Stimulated activated CD8-positive, alpha-beta memory T cell treated with anti-CD3 and anti-CD28 coated beads, Interleukin-7, amount 100 ng/mL, for 24 hours (primary cell): ENCODE measurements at places on chromosomes 11 and 22.

DNA sequence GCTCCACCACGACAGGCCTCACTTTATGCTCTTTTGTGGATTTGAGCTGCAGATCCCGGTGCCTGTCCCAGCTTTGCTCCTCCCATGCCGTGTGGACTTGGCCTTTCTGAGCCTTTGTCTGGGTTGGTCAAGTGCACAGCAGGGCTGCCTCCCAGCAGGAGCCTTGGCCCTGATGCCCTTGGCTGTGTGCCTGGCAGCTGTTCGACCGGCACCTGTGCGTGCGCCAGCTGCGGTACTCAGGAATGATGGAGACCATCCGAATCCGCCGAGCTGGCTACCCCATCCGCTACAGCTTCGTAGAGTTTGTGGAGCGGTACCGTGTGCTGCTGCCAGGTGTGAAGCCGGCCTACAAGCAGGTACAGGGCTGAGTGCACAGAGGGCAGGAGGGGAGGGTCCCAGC lies 46.5 kb downstream of the MYO7A start:
- no peak for DNase-seq

DNA sequence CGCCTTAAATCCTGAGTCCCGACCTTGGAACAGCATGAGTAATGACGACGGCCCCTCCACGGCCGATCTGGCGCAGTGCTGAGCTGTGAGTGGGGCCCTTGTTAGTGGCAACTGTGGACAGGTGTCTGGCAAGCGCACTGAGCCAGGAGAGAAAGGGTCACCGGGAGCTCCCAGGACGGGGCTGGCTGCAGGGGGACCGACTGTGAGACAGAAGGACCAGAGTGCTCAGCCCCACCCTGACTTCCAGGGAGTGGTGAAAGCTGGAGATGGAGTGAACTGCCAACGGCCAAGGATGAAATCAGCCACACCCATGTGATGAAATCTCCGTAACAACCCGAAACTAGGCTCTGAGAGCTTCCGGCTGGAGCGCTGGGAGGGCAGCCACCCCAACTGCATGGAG lies 228.6 kb downstream of the BRD1 start:
- no peak for DNase-seq

DNA sequence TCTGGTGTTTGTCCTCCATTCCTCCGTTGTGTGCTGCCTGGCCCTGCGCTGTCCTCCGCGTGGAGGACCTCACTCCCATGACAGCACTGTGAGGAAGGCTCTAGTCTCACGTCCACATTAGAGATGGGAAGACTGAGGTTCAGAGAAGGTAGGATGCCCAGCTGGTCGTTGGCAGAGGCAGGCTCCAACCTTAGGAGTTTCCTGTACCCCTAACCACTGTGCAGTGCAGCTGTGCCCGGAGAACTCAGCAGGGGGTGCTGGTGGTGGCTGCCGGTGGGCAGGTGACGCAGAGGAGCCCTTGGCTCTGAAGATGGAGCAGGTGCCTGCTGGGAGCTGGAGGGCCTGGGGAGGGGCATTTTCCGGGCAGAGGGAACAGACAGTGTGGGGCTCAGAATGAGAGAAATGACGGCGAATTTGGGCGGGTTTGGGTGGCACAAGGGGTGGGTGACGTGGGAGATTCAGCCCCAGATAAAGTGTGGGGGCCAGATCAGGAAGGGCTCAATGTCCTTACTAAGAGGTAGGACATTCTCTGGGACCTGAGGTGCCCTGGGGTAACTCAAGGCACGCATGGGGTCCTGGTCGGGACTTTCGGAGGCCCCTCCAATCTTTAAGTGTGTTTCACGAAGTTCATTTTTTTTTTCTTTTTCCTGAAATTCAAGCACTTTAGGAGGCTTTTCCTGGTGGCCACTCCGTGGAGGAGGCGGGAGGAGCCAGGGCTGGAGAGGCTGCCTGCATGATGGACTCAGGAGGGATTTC lies 535.0 kb downstream of the TBC1D22A start:
- no peak for DNase-seq

- no peak for DNase-seq
Measured at GRCh38 chr11:75293903-75294302, 53.3 kb downstream of the TPBGL start.

DNA sequence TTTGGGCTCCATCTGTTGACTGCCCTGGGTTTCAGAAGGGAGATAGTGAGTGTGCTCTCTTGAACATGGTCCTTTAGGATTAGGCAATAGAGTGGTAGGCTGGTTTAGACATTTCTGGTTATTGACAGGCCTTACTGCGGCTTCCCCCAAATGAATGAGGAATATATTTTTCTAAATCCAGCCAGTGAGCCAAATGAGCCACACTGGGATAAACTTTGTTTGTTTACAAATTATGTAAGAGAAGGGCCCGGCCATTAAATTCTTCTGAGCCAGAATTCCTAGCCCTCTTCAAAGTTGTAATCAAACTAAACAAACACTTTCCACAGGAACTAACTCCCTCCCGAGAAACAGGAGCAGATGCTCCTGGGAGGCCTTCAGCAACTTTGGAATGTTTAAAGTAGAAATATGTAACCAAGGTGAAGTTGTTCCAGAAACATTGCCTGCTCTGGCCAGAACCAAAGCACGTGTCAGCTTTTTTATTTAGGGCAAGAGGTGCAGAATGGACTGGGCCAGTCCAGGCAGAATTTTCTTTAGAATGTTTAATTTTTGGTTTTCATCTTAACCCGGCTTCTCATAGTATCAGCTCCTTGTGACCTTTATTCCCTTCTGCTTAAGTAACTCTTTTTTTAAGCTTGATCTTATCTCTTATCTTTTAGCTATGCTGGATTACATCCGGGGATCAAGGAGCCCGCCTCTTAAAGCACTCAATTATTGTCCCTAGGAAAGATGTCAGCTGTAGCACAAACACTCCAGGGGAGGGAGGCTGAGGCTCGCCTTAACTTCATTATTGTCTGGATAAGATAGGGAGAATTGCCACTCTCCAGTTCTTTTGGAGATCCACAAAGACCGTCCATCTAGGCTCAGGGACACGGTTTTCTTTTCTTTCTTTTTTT lies 28.7 kb downstream of the ZNRF3 start:
- DNase-seq, result no peak

GRCh38 chr11:118060869-118061268 lies 16.0 kb upstream of the TMPRSS4 start:
- no peak for DNase-seq

DNA sequence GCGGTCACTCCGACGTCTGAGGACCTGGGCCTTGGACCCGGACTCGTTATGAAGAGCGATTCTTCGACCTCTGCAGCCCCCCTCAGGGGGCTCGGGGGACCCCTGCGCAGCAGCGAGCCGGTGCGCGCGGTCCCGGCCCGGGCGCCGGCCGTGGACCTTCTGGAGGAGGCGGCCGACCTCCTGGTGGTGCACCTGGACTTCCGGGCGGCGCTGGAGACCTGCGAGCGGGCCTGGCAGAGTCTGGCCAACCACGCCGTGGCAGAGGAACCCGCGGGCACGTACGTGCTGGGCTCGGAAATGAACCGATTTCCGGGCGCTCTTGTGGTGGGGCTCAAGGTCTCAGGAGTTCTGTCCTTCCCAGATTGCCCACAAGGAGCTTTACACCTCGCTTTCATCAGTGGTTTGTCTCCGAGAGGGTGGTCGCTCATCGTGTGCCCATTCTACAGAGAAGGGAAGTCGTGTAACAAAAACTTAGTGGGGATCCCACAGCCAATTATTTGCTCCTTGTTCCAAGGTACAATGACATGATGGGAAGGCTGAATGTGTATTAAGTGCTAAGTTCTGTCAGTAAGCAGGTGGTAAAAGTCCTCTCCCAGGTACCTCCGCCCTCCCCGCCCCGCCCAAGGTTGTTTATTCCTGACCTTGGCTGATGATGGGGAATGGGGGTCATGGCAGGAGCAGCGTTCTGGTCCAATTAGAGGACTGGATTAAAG lies 695 bp downstream of the PEX26 start:
- DNase-seq, result no peak

DNA sequence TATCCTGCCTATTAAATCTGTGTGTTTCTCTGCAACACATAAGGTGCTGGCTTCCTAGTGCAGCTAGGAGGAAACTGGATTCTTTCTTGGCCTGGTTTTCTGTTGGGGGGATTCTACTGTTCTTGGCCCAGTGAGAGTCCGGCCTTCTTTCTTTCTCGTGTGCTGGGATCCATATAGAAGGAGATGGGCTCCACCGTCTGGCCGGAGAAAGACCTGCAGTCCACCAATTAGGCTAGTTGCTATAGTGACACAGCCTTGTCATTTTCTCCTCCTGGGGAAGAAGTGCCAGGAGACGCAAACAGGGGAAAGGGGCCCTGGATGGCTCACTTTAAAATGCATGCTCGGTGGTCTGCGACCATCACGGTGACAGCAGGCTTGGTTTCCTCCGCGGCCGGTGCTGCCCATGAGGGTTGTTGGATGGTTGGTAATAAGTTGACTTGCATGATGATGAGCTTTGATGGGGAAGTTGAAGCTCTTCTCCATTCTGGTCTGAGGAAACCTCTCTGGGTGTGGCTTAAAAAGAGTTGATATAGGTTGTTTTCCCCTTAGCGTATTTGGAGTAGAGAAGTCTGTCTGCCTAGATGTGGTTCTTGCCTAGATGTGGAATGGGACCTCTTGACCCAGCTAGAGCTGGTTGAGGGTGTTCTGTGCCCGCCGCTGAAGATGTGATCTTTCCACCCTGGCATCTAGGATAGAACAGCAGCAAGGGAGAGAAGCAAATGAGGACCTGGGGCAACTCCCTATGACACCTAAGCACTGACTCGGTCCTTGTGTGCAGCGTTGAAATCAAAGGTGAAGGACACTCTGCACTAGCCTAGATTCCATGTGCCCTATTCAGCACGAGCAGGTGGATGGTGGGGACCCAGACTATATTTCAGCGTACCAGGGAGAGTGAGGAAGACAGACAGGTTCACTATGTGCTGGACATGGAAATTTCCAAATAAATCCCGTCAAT lies 1335.0 kb downstream of the BRD1 start:
- no peak for DNase-seq

- no peak for DNase-seq
Measured at GRCh38 chr11:44221992-44222391, 87.9 kb downstream of the ALX4 start.

- DNase-seq, result no peak
Measured at GRCh38 chr11:70662691-70663098, 264.4 kb downstream of the CTTN start.

GRCh38 chr11:127109796-127110480 lies 109.4 kb upstream of the KIRREL3 start:
- no peak for DNase-seq

DNA sequence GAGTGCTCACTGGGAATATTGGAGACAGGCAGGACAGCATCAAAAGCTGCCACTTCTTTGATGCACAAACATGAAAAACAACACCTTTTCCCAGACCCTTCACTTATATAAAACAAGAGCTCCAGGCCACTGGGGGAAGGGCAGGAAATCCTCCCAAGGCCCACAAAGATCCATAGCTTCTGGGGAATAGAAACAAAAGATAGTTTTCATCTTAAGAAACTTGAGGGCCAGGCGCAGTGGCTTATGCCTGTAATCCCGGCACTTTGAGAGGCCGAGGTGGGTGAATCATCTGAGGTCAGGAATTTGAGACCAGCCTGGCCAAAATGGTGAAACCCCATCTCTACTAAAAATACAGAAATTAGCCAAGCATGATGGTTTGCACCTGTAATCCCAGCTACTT lies 15.3 kb downstream of the RTL6 start:
- no peak for DNase-seq

DNA sequence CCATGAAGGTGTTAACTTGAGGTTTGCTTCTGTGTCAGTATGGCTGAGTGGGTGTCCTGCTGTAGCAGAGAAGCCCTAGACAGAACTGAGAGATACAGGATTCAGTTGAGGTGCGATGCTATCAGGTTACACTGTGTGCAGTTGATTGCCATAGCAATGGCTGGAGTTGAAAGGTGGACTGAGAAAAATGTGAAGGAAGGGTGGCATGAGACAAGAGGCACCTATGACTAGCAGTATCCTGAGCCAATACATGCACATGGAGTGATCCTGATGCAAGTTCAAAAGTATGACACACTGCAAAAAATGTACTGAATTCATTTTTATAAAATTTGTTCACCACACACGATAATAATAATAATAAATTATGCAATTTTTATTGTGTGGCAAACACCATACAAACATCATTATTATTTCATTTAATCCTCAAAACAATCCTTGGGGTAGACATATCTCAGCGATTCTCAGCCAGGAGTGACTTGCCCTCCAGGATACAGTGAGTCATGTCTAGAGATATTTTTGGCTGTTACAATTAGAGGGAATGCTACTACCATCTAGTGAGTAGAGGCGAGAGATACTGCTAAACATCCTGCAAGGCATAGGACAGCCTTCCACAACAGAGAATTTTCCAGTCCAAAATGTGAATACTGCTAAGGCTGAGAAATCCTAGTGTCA lies 3.9 kb upstream of the PIWIL4 start:
- no peak for DNase-seq

- no peak for DNase-seq
Measured at GRCh38 chr22:43747058-43747457, 65.0 kb downstream of the EFCAB6 start.

DNA sequence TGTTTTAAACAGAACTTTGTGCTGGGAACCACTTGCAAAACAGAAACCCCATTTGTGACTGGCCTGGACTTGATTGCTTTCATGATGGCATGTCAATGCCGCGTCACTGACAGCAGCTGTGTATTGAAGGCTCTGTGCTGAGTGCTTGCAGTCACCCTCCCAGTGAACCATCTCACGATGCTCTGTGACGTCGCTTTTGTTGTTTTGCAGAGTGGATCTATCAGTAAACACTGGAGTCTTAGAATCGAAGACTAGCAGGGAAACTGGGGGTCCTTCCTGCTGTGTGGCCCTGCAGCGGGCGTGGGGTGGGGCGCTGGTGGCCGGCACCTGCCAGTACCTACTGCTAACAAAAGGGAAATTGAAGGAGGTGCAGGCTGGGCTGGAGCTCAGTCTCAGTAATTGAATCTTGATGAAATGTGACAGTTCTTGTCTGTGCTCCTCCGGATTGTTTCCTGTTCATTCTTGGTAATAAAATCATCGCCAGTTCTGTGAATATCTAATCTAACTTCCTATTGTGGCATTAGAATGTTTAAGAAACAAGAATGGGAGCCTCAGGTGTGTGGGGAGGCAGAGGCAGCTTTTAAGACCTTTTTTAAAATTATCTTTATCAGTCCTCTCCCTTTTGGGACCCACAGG lies 50.5 kb upstream of the PARVG start:
- no peak for DNase-seq

DNA sequence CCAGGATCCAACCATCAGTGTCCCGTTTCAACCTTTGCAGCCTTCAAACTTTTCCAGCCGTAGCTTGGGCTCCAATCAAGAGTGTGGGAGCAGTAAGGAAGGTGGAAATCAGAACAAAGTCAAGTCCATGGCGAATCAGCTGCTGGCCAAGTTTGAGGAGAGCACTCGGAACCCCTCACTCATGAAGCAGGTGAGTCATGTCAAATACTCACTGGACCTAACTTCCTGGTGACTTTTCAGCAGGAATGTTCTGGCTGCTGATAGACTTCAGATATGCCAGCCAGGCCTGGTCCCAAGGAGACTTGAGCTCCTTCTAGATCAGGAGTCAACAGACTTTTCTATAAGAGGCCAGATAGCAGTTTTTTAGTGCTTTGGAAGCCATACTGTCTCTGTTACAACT lies 129.0 kb downstream of the MICAL2 start:
- no peak for DNase-seq
